ENCODE measurements at places on chromosomes 13 and 19.
A peak's percentile ranks its signal among the peaks of the same experiment; 100 is the strongest.

DNA sequence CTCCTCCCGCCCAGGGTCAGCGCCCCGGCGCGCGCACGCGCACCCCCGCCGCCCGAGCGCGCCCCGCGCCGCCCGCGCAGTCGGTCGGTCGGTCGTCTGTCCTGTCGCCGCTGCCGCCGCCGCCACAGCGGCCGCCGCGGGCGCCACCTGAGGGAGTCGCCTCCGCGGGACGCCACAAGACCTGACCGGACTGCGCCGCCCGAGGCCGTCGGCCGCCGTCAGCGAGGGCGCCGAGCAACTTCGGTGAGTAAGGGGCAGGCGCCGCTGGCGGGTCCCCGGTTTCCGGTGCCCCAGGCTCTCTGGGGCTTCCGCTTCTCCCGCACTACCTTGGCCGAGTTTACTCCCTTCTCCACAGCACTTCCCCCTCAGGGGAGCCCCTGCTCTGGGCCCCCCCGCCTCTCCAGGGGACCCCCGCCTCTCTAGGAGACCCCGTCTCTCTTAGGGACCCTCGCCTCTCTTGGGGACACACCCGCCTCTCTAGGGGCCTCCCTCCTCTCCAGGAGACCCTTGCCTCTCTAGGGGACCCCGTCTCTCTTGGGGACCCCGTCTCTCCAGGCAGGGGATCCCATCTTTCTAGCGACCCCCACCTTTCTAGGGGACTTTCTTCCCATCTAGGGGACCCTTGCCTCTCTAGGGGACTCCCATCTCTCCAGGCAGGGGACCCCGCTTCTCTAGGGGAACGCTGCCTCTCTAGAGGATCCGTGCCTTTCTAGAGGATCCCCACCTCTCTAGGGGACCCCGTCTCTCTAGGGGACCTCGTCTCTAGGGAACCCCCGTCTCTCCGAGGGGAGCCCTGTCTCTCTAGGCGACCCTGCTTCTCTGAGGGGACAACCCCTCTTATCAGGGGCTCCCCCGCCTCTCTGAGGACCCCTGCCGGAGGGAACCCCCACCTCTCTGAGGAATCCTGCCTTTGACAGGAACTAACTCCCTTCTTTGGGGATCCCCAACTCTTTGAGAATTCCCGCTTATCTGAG, 19.3 kb upstream of the GATAD2A start:
- DNase-seq, result no peak

DNA sequence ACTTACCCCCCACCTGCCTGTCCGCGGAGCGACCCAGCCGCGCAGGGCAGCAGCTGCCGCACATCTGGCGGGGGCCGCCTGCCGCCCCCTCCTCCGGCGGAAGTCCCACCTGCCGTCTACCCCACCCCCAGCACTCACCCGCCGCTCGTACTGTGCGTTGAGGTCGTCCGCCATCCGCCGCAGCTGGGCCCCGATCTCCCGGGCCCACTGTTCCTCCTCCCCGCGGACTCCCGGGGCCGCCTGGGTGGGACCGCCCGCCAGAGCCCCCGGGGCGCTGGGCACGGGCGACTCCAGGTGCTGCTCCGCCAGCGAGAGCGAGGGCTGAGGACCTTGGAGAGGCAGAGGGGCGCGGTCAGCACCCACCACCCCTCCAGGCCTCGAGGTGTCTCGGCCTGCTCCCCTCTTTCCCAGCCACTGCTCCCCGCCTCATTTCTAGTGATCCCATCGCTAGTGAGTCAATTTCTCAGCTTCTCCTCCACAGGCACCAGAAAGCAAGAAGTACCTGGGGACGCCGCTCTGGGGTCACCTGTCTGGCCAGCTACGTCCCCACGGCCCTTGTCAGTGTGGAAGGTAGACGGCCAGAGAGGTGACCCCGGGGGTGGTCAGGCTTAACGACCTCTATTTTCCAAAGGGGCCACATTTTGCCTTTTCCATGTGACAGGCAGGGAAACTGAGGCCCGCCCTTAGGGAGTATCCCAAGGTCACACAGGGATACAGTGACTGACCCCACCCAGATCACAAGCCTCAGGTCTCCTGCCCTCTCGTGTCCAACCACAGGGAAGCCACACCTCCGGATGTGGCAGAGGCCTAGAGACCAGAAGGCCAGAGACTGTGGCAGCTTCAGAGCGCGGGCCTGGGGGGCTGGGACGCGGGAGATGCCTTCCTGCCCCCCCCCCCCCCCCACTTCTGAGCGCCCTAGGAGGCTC, 4.3 kb downstream of the BBC3 start:
- DNase-seq, result peak; percentile 60

GRCh38 chr13:79645569-79645968, 164.6 kb downstream of the NDFIP2 start:
- no peak for DNase-seq

DNA sequence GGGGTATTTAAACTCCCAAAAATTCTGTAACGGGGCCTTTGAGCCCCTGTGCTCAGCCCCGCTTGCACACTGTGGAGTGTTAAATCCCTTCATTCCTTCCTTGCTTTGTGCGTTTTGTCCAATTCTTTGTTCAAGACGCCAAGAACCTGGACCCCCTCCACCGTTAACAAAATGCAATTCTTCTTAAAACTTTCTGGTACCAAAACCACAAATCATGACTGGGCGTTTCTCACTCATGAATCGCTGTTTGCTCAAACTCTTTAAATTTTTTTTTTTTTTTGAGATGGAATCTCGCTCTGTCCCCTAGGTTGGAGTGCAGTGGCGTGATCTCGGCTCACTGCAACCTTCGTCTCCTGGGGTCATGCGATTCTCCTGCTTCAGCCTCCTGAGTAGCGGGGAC, 881 bp downstream of the ZNF20 start:
- DNase-seq, result no peak

DNA sequence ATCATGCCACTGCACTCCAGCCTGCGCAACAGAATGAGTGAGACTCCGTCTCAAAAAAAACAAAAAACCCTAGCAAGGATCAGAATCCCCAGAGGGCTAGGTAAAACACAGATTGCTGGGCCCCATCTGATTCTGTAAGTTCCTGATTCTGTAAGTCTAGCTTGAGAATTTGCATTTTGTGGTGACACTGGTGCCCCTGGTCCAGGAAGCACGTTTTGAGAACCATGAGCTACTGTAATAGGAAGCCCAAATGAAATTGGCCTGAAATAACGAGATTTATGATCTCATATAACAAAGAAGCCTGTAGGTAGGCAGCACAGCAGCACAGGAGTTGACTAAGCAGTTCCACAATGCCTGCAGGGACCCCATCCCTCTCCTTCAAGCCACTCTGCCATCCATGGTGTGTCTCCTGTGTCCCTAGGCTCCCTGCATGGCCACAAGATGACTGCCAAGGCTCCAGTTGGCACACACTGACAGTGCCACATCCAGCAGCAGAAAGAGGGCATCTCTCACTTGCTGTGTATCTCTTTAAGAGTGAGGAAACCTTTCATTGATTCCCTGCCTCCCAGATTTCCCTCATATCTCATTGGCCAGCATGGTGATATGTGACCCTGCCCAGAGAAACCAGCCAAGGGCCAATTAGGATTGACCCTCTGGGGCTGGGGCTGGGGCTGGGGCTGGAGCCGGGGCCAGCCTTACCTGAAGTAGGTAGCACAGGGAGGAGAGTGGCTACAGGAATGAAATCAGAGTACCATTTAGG, 21.7 kb downstream of the SIPA1L3 start:
- no peak for DNase-seq

DNA sequence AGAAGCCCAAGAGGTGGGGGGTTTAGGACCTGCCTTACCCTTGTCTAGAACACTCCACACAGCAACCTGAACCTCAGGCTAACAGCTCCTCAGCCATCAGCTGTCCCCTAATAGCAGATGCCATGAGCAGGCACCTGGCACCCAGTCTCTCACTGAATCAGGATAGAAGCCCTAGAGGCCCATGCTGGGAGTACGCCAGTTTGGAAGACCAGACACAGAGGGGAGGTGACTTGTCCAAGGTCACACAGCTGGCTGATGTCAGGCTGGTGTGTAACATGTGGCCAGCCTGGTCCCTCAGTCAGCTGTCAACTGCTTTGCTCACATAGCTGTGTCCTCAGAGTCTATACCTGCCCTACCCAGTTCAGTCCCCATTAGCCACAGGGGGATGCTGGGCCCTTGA, 12.8 kb upstream of the SAMD1 start:
- no peak for DNase-seq

DNA sequence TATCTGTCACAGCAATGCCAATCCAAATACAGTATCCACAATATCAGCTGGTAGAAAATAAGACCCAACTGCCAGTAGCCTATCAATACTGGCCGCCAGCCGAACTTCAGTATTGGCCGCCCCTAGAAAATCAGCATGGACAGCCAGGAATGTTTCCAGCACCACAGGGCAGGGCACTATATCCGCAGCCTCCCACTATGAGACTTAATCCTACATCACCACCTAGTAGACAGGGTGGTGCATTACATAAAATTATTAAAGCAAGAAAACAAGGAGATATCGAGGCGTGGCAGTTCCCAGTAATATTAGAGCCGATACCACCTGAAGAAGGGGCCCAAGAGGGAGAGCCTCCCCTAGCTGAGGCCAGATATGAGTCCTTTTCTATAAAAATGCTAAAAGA, 111.3 kb downstream of the ZNF486 start:
- no peak for DNase-seq

GRCh38 chr13:65915195-65915594, 1314.9 kb downstream of the PCDH9 start:
- DNase-seq, result no peak

GRCh38 chr13:24159357-24159756, 1.2 kb upstream of the SPATA13 start:
- DNase-seq, result no peak

Data from globus pallidus (tissue), 1 donor.